ENCODE measurements at places on chromosomes 16 and 17.

DNA sequence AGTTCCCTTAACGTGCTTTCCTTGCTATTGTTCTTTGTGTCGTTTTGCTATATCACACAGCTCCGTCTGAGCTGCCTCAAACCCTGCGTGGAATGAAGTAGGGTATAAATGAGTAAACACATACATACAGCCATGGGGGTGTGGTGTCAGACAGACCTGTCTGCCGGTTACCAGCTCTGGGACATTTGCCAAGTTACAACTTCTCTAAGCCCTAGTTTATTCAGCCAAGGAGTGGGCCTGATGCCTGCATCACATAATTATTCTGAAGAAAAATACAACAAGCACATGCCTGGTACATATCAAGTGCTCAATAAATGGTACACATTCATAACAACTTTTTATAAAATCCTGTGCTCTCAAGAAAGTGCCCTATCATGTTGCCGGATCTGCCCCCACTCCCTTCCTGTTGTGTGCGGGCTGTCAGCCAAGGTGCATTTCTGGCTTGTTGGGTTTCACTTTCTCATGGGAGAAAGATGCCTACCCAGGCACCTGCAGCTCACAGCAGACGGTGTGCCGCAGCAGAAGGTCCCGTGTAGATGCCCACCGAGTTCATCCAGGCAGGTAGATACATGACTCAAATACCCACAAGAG lies 30.5 kb downstream of the SMPD3 start:
- peak; percentile 82 for DNase-seq

GRCh38 chr16:25063102-25063501 lies 47.9 kb upstream of the ARHGAP17 start:
- no peak for DNase-seq

DNA sequence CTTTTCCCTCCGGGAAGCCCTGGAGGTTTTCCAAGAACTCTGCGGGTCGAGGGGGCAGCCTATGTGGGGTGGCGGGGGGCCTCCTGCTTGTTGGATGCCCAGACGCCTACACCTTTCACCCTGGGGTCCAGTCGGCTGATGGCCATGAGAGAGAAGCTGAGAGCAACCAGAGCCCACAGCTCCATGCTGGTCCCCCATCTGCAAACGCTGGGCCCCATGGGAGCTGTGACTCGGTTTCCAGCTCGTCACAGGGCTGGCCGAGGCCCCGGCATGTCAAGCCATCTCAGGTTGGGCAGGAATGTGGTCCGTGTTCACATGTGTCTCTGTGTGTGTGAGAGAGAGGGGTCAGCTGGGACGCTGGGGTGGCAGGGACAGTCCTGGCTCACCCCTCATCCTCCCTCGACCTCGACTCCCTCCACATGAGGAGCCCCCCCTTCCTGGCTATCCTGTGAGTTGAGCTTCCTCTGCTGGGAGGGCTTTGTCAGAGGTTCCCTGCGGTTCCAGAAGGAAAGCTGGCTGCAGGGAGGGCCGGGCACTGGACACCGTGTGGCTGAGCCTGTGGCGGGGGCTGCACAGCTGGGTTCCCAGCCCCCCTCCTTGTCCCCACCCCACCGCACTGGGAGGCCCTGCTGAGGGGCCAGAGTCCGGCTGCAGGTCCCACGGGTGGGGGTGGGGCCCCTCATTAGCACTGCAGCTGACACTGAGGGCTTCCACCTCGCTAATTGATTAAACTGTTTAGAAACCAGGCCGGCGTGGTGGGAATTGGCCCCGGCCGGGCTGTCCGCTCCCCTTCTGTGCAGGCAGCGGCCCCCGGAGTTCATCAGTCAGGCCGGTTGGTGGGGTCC lies 19.1 kb downstream of the METRNL start:
- DNase-seq = no peak

DNA sequence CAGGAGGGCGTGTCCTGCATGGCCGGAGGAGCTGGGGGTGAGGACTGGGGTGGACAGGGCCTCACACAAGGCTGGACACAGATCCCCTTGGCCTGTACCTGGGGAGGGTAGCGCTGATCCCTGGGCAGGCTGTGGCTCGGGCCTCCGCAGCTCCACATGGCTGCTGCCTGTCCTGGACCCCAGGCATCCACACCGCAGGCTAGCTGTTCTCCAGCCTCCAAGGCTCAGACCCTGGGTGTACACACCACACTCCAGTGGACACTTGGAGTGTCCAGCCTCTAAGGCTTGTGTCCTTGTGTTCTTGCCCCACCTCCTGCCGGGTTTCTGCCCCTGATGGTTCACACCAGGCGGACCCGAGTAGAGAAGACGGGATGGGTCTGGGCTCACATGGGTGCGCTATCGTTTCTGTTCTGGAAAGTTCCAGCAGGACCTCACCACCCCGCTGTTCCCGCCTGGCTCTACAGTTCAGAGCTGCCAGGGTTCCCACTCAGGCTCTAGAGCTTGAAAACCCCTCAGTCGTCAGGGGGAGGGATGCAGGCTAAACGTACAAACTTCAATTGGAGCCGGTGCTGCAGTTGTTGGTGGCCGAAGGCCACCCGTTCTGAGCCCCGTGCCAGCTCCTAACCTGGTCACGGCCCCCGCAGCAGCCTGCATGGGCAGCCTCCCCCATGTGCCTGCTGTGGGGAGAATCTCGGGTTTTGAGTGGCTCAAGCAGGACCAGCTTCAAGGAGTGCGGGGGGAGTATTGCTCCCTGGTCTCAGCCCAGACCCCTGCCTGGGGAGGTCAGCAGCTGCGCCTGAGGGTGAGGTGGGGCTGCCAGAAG lies 6.6 kb upstream of the FN3KRP start:
- no peak for DNase-seq

DNA sequence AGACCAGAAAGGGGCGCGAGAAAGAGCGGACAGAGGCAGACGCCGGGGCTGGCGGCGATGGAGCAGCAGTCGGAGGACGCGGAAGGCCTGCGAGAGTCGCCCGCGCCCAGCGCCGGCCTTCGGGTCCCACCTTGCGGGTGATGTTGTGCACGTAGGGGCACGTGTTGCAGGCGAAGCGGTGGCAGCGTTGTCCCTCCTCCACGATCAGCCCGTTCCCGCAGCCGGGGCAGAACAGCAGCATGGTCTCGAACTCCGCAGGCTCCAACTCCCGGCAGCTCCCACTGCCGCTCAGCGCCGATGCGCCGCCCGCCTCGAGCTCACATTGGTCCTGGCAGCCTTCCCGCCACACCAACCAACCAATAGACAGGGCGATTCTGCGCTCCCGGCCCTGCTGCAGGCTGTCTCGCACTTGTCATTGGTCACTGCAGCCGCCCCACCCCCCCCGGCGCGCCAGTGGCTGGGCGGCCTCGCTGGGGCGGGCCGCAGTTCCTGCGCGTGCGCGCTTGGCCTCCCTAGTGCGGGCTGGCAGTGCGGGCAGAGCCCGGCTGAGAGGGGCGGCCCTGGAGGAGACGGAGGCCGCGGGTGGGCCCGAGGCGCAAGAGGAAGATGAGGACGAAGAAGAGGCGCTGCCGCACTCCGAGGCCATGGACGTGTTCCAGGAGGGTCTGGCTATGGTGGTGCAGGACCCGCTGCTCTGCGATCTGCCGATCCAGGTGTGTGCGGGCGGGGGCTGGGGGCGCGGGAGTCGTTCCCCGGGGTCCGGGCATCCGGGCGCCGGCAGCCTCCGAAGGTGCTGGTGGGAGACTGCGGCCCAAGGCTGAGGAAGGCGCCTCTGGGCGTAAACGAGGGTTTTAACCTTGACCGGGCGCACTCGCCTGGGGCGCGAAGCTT lies at the start of the genes POLR3K and SNRNP25:
Gene POLR3K (minus strand): TSS at position 263 of the 891 bp plus-strand sequence. CDS start 22 bp downstream, at position 241.
Gene SNRNP25 (plus strand): TSS at position 483 of the 891 bp plus-strand sequence. CDS start 189 bp downstream, at position 672.
- peak; percentile 98 for DNase-seq
